ENCODE measurements at places on chromosomes 2 and 18.

- no peak for DNase-seq
These were observed 7.9 kb downstream of the TUBB6 start for GRCh38 chr18:12315911-12316310.

GRCh38 chr2:152428800-152429582 lies 94.0 kb downstream of the FMNL2 start:
- no peak for DNase-seq

DNA sequence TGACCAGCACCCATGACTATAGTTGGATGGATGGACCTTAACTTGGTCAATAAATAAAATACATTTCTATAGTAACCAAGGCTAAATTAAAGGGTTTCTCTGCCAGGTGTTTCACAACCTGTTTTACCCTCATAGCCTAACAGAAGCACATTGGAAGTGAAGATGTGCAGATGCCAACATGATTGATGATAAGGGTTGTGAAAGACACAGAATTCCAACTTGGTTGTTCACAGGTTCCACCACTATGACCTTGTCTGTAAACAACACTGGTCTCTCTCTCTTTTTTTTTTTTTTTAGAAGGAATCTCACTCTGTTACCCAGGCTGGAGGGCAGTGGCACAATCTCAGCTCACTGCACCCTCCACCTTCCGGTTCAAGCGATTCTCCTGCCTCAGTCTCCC lies 37.5 kb upstream of the PTH2R start:
- DNase-seq = no peak

DNA sequence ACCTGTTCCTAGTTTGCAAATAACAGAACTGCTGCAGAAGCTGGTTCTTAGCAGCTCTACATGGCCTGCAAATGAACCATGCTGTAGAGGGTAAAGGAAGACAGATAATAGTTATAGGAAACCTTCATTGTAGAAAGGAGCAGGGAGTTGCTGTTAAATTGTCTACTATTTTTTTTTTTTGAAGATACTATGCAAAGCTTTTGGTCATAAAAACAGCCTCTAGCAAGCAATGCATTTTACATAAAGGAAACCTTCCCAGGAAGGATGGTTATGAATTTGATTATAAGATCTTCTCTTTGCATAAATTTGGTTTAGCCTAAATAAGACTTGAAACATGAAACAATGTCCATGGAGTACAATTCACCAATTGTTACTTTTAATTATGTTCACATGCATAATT lies 793.4 kb downstream of the SLC4A3 start:
- no peak for DNase-seq

DNA sequence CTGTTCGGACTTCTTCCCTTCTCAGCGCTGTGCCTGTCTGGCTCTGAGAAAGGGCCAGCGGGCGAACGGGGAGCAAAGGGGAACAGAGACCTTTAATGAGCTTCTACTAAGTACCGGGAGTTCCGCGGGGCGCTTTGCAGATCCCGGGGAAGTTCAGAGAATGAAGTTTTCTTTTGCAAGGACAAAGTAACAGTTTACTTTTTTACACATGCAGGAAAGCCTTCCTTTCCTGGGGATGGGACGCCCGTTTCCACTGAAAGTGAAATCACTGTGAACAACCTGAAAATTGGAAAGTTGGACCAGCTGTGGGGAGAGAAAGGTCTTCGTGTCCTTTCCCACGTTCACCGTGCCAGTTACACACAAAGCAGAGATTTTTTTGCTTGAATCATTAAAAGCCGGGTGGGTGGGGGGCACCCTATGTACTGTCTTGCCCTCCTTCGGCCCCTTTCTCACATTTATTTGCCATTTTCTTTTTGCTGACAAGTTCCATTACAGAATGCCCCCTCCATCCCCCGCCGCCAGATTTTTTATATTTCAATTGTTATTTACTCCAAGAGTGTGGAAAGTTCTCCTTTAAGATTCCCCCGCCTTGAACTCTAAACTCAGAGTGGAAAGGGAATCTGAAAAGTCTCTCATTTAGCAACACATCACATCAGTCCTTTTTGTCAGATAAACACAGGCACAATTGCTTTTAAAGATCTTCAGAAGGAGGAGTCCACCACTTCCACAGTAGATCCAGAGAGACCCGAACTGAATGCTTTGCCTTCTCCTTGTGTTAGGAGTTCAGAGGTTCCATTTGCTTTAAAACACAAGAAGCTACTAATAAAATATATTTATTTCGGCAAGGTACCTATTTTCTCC lies 1.1 kb upstream of the FN1 start:
- DNase-seq = no peak
